Kidney epithelial cell (primary cell): ENCODE measurements at places on chromosomes 2 and 18.

GRCh38 chr18:71471963-71472725 lies 1072.0 kb downstream of the CBLN2 start:
- peak; percentile 53 for DNase-seq

GRCh38 chr2:170846314-170846713 lies 29.6 kb downstream of the GAD1 start:
- DNase-seq, result no peak

DNA sequence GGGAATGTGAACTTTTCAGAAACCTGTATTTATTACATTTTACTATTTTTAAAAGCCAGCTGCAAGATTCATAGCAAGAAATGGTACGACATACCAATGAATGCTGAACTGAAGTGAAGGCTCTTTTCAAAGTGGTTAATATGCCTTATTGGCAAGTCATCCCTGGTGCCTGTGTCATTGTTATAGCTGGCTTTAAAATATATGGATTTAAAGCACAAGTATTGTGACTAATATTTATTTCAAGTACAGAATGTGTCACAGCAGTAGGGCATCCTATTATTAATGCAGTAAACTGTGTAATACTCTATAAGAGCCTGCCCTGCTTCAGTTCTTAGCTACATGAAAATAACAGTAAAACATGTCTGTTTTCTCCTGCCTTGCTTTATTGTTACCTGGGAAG lies 10.8 kb downstream of the TSHZ1 start:
- DNase-seq, result no peak

GRCh38 chr2:105143467-105144151 lies 97.9 kb upstream of the GPR45 start:
- no peak for DNase-seq

DNA sequence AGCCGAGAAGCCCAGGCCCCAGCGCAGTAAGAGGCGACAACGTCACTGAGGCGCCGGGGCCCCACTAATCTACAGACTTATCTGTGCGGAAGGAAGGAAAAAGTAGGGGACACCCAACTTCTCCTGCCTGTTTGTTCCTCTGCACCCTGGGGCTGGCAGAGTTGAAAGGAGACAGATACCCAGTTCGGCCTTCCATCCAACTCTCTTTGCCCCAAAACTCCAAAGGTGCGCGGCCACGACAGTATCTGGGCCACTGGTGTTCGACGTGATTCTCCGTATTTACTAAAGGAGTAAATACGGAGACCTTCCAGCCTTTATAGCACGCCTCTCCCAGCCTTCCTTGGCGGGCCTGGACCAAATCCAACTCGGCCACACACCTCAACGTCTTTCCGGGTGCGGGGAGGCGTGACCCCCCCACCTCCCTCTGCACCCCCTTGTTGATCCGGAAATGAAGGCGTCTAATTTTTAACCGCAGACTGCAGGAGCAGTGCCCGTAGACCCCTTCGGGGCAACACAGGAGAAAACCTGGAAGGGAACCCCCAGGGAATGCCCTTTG lies 1.6 kb downstream of the SMAD7 start:
- no peak for DNase-seq

- DNase-seq, result peak; percentile 9
Observed at GRCh38 chr2:233165895-233166661, 85.4 kb upstream of the ATG16L1 start.

GRCh38 chr2:225993430-225993829 lies 593.9 kb downstream of the NYAP2 start:
- no peak for DNase-seq

DNA sequence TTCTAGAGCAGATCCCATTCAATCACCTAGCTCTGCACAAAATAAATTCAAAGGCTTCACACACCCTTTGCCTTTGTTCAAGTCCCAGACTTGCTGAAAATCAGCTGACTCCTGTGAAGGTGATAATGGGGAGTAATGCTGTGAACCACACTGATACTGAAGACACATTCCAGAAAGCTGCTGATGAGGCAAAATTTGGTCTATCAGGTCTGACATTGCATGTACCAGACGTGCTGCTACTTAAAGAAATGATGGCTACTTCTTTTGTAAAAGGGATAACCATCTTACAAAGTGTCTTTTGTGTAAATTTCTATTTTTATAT lies 7.8 kb upstream of the CTIF start:
- DNase-seq, result no peak

DNA sequence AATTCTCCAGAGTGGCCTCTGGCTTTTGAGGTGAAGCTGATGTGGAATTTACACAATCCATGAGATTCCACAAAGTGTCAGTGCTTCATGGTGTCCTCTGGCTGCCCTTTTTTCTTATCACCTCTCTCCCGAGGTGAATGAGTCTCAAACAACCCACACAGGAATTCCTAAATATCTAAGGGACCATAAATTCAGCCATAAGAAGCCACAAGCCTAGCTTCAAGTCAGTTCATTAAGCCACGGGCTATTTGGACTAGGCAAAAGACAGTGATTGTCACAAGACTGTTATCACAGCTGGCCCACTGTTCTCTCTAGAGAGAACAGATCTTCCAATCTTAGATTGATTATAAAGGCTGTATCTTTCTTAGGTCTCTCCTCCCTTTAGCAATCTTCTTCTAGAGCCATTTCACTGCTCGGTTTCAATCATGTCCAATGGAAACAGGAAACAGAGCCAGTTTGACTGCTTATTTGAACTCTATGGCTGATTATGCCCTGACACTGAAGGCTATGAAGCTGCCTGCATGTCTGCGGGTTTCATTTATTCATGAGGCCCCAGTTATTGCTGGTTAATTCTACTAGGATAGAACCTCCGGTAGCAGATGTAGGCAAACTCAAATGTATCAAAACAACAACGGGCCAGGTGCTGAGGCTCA lies 4.1 kb downstream of the NEMP2 start:
- DNase-seq, result no peak

DNA sequence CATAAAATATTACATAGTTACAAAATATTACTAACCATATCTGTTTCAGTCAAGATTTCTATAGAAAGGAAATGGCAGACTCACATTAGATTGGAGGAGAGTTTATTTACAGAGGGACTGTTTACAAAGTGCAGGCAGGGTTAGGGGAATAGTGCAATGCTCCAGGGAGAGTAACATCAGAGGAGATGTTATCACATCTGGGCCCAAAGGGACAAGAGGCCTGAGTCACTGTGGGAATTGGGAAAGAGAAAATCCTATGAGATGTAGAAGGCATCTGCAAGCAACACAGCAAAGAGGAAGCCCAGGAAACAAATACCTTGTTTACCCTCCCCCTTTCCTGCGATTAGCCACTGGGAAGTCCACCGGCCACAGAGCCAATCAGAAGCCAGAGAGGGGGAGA lies 227.3 kb upstream of the TANK start:
- no peak for DNase-seq

DNA sequence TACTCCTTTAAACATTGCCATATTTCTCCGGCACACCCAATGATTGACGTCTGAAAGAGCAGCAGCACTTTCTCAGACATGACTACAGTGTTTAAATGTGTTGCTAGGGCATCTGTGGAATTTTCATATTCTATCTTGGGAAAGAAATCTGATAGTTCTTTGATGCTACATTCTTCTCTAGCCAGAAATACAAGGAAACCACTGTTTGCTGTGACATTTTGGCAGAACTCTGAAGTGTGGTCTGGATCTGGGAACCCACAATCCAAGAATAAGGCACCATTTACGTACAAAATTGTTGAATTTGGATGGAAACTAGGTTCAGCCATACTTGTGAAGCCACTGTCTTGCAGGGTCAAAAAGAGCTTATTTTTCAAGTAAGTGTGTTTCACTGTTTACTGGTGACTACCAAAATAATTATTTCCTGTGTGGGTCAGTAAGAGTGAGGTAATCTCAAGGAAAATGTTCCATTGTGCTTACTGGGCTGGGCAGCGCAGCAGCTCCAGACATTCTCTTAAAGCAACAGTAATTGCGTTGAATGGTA lies 21.3 kb upstream of the CD28 start:
- peak; percentile 48 for DNase-seq

- DNase-seq, result no peak
Observed at GRCh38 chr2:143210446-143210819, 81.2 kb downstream of the ARHGAP15 start.

DNA sequence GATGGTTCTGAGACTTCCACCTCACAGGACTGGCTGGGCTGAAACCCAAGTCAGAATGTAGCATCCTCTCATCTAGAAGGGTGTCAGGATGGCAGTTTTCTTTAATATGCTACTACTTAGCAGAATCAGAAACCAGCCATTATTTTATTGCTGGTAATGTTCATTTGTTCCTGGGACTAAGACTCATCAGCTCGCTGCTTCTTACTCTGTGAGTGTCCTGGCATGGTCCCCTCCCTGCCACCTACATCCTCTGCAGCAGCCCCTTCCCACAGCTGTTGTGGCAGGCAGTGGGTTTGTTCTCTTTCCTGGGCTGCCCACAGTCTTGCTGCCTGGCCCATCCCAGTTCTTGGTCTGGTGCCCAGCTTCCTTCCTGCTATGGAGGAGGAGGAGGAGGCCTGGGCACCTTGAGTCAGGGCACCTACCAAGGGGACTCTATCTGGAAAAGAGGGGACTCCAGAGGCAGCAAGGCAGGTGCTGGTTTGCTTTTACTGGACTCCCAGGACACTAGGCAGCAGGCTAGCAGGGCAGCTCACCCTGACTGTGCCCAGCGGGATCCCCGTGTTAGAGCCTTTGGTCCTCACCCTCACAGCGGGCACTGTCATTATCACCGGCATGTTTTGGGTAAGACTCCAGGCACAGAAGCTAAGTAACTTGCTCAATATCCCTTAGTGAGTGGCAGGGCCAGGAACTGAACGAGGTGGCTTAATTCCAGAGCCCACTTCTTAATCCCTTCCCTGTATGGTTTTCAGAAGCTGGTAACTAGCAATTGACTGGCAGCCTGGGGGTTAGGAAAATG lies 62.1 kb downstream of the LRRFIP1 start:
- DNase-seq, result no peak

DNA sequence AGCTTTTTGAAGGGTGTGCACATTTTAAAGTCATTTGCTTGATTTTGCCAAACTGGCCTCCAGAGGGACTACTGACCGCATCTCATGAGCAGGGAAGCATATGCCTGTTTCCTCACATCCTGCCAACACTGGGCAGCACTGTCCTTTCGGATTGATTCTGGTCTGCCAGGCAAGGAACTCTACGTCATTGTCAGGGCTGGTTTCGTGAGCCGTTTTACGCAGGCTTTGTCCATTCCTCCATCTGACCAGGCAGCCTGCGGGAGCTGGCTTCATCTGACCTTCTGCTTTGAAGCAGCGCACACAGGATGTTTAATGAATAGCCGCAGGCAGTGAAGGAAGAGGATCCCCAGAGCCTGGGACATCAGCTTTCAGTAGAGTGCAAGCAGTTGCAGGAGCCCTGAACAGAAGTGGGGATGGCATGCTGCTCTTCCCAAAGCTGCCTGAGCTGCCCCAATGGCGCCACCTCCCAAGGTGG lies 46.3 kb upstream of the SEMA4C start:
- no peak for DNase-seq

DNA sequence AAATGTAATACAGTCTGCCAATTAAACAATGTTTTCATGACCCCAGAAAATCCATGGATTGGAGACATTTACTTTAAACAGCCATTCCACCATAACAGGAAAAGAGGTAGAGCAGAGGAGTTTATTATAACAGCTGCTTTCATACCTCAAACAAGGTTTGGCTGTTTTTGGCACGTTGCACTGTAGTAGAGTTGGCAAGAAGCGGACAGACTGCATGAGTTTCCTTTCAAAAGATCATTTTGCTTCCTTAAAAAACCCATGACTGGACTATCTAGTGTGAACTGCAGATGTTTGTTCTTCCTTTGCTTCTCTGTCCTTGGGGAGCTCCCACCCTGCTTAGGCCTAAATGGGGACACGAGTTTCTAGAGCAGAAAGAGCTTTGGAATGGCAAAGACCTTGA lies 108.5 kb upstream of the THOC1 start:
- no peak for DNase-seq

DNA sequence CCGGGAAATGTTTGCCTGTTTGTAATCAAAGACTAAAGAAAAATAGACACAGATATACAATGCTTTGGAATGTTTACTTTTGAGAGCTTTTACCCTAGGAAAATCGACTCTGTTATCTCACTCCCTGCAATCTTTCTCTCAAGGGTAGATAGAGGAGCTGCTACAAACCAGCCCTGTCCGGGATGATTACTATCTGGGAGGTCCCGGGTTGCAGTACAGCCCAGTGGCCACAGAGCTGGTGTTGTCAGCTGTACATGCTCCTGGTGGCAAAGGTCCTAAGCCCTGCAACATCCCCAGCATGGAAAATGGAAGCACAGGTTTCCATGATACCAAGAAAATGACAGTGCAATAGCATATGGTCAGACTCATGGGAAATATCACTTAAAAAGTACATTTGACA lies 570.5 kb upstream of the SOX11 start:
- no peak for DNase-seq

DNA sequence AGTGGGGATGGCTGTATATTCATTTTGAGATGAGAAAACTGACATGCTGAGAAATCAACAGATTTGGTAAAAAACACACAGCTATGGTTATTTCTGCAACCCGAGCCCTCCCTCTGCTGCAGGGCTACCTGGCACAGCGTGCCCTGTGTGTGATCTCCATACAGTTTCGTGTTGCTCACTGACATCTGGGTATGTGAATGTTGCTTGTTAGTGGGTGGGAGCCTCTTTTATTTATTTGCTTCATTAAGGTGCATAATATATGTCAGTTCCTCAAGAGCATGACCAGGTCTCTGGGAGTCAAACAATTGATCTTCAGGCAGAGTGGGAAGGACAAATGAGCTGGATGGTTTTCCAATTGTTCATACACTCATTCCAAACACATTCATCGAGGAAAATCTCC lies 139.1 kb upstream of the FHL2 start:
- no peak for DNase-seq

DNA sequence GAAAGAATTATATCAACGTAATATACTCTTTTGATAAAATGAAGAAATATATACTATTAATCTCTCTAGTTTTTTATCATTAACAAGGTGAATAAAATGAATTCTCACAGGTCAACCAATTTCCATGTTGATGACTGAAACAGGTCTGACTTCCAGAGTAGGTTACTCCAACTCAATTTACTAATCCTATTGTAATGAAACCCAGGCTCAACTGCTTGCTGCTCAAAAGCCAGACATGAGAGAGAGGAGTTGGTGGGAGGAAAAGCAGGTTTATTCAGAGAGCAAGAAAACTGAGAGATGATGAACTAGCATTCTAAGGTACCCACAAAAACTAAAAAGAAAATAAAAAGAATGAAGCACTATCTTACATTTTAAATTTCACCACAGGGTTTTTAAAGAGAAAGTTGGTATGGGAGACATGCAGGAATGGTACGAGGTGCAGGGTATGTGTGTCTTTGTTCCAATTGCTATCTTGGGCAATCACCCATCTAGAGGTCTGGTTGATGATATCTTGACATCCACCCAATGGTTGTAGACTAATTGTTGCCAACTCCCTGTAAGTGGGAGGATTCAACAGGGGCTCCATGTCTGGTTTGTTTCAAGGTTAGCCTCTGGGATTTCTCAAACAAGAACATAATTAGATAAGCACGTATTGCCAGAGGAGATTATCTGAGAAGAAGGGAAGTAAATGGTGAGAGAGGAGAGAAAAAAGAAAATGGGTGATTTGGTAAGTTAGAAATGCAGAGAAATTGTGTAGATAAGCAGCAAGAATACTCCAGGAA lies 471.4 kb upstream of the REG3G start:
- no peak for DNase-seq
